Cortex of kidney (tissue), 1 donor: ENCODE measurements at places on chromosomes 1 and 21.

GRCh38 chr1:12276225-12276624, 46.4 kb downstream of the VPS13D start:
- no peak for DNase-seq

GRCh38 chr1:84956655-84957054, 40.3 kb downstream of the MCOLN2 start:
- no peak for DNase-seq

- no peak for DNase-seq
Measured at GRCh38 chr1:166489670-166490436, 323.1 kb upstream of the FAM78B start.

DNA sequence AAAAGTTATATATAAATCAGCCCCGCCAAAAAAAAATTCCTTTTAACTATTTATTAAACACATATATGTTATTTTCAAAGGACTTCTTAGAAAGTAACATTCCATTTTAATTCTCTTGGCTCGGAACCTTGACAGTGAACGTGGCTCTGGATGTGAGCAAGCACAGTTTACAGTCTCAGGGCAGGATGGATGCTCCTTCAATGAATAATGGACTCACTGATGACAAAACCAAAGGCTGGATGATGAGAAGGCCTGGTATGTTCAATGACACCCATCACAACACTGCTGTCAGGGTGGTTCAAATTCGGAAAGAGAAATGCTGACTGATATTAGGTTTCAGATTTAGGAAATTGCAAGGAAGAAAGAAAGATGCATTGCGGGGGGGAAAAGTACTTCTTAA, 148.8 kb downstream of the SIPA1L2 start:
- no peak for DNase-seq

- DNase-seq = no peak
Measured at GRCh38 chr1:3231826-3232225, 162.8 kb downstream of the PRDM16 start.

DNA sequence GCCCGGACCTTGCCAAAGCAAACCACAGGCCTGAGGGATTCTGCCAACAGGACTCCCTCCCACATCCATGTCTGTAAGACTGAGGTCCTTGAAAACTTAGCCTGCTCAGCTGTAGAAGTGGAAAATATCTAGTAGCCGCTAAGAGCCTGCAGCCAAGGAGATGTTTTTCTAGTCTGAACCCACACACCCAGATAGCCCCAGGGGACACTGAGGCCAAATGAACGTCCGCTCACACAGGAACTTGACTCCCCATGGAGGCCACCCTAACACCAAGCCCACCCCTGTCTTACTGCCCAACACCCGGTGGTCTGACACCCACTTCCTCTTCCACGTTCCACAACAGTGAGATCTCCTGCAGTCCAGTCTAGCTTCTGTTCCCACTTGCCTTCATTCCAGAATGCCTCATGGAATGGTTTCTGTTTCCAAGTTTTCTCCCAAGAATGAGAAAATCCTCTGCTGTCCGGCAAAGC, 174.8 kb downstream of the PLPP3 start:
- DNase-seq = no peak

DNA sequence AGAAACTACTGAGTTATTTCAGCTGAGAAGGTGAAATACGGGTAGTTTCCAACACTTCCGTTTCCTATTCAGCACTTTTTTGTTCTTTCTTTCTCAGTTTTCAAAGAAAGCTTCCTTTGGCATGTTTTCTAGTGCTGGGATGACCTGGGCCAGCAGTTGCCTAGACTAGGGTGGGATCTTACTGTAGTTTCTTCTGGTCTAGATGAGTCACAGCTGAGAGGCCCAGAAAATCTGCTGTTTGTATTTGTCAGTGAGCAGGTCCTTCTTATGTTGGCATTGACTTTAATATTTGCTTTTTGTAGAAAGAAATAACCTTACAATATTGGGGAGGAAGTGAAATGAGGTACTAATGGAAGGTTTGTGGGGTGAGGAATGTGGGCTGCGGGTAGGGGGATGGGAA, 22.2 kb downstream of the C1orf21 start:
- DNase-seq = no peak

GRCh38 chr1:156244126-156244525, 2.1 kb downstream of the BGLAP start:
- no peak for DNase-seq

DNA sequence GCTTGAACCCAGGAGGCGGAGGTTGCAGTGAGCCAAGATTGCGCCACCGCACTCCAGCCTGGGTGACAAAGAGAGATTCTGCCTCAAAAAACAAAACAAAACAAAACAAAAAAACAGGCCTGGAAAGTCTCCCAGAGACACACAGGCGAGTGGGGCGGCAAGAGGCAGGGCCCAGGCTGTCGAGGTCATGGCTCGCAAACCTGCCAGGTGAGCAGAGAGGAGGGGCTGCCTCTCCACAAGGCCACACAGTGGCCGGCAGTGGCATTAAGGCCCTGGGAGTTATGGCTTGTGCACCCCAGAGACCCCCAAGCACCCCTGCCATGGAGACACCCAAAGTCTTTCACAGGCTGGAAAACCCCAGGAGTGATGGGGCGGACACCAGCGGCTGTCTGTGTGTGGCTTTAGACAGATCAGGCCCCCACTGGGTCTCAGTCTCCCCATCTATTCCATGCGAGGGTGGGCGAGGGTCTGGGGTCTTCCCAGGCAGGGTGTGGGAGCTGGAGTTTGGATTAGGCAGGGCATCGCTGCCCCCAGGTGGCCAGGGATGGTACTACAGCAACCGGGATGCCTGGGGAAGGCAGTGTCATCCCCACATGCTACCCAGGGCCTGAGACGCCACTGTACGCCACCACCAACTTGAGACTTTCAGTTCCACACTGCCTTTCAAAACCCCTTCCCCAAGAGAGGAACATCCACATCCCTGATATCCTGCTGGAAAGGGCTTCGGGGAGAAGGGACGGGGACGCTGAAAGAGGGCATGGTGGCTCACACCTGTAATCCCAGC, 7.3 kb upstream of the CTRC start:
- DNase-seq = no peak

DNA sequence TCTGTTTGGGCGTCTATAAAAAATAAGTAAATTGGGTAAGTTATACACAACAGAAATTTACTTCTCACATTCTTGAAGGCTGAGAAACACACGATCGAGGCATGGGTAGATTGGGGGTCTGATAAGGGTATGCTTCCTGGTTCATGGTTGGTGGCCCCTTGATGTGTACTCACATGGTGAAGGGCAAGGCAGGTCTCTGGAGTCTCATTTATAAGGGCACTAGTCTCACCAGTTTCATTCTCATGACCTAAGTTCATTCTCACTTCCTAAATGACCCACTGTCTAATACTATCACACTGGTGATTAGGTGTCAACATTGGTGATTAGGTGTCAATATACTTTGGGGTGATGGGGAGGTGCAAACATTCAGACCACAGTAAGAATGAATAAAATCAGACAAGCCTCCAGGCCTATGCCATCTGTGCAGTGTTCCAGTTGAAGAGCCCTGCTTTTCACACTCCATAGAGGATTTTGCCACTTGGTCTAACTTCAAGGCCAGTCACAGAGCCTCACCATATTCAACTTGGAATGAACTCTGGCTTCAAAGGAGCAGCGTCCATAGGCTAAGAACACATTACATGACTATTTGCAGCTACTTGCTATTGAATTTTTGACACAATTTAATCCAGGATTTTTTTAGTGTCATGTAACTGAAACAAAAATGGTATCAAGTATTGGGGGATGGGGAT, 2.5 kb upstream of the GBP4 start:
- no peak for DNase-seq

DNA sequence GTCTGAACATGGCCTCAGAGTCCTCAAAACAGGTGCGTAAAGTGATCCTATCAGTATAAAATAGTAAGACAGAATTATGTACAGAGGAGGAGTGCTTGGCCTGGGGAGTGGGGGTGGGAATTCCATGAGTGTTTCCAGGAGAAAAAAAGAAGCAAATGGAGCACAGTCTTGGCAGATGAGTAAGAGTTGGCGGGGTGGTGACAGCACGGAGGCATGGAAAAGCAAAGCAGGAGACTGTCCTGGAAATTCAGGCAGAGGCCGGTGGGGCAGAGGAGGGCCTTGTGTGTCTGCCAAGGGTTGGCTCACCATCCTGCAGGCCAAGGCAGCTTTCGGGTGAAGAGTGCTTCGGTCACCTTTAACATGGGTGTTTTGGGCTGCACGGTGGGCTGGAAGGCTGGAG, 63.4 kb downstream of the OPTC start:
- no peak for DNase-seq

GRCh38 chr1:66239834-66240233, 294.1 kb upstream of the SGIP1 start:
- DNase-seq = no peak
